ENCODE measurements at places on chromosomes 12 and 14.

DNA sequence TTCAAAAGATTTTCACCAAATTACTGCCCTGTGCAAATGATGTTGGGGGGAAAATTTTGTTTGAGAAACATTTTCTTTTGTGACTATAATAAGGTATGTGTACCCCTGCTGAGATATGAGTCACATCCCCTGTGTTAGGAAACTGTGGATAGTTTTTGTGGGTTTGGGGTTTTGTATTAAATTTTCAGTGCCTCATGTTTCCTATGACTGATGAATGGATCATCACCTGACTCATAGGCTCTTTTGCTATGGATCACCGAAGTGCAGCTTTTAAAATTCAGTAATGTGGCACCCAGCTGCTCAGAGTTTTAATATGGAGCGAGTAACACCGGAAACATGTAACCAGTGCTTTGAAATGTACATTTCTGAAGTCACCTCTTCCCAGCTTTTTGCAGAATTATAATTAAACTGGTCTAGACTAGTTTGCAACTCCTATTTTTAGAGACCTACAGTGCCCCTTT lies 167.4 kb upstream of the HMGA2 start:
- no peak for DNase-seq

DNA sequence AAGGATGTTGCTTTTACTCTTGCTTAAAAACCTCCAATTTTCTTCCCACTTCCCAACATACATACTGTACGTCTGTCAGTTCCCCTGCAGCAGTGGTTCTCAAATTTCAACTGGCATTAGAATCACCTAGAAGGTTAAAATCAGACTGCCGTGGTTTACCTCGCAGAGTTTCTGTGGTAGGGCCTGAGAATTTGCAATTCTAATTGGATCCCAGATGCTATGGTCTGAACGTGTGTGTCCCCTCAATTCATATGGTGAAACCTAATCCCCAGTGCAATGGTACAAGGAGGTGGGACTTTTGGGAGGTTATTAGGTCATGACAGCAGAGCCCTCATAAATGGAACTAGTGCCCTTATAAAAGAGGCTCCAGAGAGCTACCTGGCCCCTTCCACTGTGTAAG lies 226.9 kb downstream of the CRADD start:
- no peak for DNase-seq

DNA sequence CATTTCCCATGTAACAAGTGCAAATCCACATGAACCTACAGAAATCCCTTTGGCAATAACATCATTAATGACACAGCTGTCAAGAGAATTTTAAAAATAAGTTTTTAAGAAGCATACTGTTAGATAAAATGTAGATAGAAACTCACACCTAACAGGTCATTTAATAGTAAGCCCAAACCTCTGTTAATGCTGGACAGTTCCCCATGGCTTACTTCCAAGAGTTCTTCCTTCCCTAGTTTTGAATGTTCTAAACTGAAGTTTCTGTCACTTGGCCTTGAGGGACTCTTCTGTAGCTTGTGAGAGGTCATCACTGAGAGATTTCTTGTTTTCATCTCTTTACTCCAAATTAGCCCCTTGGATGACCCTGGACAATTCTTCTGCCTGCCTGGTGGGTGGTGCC lies 22.7 kb downstream of the OTX2 start:
- DNase-seq = no peak

DNA sequence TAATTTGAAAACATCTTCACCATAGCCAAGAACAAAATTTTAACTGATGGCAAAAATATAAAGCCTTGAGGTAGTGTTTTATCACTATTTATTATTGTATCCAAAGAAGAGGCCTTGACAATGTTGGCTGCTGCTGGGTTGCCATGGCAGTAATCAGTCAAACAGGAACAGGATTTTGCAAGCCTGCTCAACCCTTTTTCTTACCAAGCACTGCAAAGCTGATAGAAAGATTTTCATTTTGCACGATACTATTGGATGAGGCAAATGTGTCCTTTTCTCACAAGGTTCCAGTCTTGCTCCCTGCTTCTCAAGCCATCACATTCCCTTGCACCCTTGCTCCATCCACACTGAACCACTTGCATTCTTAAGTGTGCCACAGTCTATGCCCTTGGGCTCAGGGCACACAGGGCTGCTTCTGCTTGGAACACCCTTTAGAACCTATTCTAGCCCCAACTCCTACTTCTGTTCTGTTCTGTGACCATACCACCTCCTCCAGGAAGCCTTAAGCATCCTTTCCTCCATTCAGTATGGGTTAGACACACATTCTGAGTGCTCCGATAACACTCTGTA lies 76.5 kb upstream of the AMIGO2 start:
- DNase-seq = no peak

- no peak for DNase-seq
These were observed 2.0 kb upstream of the TAS2R9 start for GRCh38 chr12:10811883-10812536.

- DNase-seq = no peak
These were observed 59.7 kb downstream of the SLC24A4 start for GRCh38 chr14:92382677-92383076.

DNA sequence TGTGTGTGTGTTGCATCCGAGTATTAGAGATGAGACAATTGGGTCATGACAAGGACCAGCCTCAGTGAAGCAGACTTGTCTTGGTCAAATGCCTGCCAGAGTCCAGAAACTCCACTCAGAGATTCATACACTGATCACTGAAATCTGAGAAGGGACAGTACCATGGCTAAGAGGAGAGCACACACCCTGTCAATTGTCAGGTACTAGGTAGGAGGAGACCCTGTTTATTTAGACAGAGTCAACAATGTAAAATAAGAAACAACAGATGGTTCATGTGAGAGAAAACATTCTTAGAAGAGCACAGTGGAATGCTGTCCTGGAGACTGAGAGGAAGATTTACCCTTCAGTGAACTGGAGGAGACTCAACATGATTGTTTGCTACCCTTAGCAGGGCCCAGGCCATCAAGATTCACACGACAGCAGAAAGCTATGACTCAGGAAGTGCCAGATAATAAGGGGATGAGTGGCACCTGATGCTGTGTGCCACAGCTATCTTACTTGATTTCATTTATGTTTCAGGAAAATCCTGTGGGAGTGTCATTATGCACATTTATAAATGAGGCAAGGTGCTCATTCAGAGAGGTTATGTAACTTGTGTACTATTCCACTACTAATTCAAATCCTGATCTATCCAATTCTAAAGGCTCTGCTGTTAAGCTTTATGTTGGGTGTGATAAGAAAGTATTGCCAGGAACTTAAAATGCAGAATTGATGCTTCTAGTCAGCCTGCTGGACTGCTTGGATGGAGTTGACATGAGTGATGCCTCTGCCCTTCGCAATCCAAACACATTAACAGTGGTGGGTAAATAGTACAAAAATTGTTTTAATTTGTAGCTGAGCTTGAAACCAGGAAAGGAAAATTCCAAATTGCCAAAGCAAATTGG lies 136.6 kb upstream of the NEDD1 start:
- no peak for DNase-seq

GRCh38 chr12:6840761-6841515 lies at the start of gene GNB3:
Gene GNB3 (plus strand): TSS chr12:6840925. CDS start chr12:6841288, 363 bp downstream.
- DNase-seq = no peak

- DNase-seq = no peak
These were observed 200.2 kb downstream of the ITPR2 start for GRCh38 chr12:26632756-26633155.

DNA sequence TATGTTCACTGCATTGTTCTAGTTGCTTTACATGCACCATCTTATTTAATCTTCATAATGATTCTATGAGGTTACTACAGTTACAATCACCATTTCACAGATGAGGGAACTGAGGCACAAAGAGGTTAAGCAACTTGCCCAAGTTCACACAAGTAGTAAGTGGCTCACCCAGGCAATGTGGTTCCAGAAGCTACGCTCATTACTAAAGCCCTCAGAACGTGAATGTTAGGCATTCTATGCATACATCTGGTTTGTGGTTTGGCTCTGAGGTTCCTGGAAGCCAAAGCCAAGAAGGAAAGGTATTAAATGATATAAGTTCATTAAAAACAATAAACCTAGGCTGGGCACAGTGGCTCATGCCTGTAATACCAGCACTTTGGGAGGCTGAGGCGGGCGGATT lies 14.4 kb upstream of the VRTN start:
- no peak for DNase-seq

DNA sequence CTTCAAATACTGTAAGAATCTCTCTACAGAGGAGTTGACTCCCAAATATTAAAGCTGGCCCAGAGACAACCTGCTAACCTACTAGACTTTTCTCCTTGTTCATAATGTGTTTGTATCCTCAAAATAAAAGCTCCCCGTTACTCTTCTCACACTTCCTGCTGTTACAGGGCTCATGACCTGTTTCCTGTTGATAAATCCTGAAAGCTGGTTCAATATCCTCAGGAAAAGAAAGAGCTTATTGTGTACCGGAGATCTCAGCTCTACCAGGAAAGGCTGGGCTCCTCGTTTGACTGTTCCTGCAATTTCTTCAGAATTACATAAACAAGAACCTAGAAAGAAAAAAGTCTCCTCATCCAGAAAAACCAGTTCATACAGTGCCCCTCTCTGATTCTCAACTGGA lies 30.8 kb downstream of the CLEC1A start:
- no peak for DNase-seq

DNA sequence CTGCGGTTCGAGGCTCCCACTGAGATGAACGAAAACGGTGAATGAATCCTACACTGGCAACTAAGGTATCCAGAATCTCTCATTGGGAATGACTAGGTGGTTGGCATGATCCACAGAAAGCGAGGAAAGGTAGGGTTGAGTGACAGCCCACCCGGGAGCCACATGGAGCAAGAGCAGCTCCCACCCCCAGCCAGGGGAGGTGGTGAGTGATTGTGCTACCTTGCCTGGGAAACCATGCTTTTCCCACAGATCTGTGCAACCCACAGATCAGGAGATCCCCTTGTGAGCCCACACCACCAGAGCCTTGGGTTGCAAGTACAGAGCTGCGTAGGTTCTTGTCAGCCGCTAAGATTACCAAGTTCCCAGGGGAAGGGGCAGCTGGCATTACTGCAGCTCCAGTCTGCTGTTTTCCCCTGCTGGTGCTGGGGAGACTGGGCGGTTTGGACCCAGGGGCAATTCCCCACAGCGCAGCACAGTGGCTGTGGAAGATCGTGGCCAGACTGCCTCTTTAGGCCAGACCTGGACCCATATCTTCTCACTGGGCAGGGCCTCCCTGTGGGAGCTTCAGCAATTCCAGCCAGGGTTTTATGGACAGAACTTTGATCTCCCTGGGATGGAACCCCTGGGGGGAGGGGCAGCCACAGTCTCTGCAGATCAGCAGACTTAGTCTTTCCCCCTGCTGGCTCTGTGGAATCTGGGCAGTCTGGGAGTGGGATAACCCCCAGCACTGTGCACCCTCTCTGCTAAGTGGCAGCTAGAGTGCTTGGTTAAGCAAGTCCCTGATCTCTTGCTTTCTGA lies 44.6 kb upstream of the PPP4R3A start:
- DNase-seq = no peak

DNA sequence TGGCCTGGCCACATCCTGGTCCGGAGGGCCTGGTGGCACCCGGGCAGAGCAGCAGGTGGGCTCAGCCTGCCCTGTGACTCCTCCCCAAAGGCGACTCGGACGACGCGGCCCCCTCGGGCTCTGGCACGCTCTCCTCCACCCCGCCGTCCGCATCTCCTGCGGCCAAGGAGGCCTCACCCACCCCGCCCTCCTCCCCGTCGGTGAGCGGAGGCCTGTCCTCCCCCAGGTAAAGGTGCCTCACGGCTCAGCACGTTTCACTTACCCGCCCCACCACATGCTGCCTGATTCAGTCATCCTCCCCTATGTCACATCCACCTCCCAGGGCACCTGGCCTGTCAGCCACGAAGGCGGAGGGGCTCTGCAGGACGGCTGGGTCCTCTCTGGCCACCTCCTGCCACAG lies 6.8 kb upstream of the TEX22 start:
- DNase-seq = no peak

DNA sequence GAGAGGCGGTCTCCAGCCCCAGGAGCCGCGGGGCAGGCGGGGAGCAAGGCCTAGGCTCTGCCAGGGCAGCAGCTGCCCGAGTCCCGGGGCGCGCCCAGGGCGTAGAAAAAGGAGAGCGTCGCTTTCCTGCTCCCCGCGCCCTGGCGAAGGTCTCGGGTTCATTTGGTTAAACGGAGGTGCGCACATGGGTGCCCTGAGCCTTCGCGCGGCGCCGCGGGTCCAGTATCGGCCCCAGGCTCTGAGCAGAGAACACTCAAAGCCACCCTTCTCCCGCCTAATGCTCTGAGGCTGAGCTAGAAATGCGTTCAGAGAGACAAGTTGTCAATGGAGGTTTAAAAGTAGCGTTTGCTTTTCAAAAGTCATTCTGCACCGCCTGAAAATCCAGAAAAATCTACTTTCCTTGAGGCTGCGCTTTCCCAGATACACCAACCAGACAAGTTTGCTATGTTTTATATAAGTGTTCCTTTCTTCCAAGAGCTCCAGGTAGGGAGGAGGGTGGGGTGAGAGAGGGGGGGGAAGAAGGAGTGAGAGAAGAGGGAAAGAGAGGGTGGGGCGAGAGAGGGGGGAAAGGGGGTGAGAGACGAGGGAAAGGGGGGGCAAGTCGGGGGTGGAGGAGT lies 1.5 kb downstream of the TMEM132C start:
- no peak for DNase-seq

DNA sequence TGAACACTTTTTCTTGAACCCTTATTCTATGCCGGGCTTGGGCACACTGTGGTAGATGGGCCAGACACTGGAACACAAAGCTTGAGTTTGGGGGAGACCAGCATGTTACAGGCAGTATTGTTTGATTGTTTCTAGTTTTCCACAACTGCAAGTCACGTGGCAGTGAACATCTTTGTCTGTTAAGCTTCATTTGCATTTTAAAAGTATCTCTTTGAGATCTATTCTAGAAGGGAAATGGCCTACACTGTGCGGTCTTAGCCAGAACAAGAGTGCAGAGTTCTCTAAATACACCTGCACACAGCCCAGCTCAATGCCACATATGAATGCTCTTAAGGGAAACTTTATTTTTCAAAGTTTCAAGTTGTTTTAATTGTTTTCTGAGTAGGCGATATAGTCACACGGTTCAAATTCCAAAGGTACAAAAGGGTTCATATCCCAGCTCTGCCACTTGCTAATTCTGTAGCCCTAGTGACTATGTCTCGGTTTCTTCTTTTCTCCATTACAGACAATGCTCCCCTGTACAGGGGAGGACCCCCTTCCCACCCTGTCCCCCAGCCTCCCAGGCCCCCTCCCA lies 24.9 kb downstream of the RIN3 start:
- DNase-seq = no peak

DNA sequence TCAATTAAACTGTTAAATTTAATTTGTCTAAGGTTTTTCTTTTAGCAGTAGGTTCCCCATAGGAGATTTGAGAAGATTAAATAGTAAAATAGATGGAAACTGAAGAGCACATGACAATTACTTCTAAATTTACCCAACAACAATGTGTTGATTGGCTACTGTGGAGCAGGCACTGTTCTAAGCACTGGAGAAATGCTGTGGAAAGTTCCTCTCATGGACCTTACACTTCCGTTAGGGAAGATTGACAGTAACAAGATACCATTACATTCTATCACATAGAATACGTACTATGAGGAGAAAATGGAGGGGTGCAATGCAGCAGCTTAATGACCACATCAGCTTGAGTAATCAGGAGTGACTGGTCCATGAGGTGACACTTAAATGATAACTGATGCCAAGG lies 8.1 kb upstream of the STAB2 start:
- DNase-seq = no peak
